ENCODE measurements at places on chromosomes 16 and 17.

DNA sequence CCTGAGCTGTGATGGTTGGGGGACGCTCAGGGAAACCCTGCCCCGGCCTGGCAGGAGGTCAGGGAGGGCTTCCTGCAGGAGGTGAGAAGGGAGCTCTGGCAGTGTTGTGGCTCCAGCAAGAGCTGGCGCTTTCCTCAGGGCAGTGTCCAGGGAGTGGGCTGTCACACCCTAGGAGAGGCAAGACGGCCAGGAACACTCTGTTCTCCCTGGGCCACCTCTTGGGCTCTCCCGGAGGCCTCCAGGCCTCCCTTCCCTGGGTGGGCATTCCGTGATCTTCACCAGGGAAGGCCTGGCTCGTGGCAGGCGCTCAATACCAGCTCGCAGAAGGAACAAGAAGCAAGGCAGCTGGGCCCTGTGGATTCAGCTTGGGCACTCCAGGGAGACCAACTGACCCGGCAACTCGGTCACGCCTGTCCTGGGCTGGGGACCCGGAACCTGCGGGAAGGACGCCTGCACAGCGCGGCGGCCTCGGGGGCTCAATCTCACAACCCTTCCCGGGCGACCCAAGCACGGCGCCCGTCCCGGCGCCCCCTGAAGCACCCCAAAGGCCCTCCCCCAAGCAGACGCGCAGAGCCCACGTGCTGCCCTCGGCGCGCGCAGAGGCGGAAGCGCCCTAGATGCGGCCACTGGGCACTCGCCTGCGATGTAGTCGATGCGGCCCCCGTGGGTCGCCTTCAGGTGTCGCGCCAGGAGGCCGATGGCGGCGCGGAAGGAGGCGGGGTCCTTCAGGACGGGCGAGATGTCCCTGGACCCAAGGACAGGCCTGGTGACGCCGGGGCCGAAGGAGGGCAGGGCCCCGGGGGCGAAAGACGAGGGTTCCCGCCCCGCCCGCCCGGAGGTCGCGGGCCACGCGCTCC is 588 bp downstream of the APRT start:
- peak; percentile 78 for DNase-seq

DNA sequence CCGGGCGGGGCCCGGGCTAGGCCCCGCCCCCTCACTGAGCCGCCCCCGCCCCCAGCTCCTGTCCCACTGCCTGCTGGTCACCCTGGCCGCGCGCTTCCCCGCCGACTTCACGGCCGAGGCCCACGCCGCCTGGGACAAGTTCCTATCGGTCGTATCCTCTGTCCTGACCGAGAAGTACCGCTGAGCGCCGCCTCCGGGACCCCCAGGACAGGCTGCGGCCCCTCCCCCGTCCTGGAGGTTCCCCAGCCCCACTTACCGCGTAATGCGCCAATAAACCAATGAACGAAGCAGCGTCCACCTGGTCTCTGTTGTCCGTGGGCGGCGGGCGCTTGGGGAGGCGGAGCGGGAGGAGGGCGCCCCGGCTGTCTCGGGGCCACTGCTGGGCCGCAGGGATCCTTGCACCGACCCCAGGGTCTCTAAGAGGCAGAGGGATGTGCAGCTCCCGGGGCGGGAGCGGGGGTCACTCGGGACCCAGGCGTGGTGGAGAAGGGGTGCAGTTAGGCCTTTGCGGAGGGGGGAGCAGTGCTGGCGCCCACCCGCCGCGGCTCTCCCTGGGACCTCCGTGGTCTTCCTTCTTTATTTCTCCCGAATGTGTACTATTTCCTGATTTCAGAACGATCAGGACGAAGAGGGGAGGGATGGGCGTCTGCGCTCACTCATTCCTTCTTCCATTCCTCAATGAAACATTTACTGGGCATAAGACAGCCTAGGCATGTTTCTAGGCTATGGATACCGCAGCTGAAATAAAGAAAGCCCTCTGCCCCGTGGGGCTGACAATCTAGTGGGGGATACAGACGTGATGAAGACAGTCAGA is 2.0 kb downstream of the HBZ start:
- DNase-seq: no peak

GRCh38 chr16:83843657-83844056 is 35.9 kb downstream of the HSBP1 start:
- no peak for DNase-seq

GRCh38 chr17:79496422-79497005 is 114.3 kb downstream of the RBFOX3 start:
- DNase-seq: no peak

- DNase-seq: peak; percentile 29
Observed at GRCh38 chr16:46688101-46688653, 801 bp downstream of the VPS35 start.

DNA sequence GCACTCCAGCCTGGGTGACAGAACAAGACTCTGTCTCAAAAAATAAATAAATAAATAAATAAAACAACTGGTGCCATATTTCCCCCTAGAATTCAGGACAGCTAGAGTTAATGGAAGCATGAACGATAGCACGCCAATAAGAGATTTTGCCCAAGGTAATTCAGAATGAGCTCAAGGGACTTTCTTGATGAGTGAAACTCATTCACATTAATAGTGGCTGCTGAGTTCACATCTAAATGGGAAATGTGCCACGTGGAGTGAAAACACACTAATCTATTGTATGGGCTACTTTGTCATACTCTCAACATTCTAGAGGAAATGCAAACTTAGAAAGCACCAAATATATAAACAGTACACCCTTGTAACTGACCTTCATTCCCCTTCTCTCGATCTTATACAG is 47.4 kb upstream of the PSMD7 start:
- DNase-seq: no peak

GRCh38 chr17:49255125-49255524 is 24.5 kb upstream of the PHOSPHO1 start:
- no peak for DNase-seq

DNA sequence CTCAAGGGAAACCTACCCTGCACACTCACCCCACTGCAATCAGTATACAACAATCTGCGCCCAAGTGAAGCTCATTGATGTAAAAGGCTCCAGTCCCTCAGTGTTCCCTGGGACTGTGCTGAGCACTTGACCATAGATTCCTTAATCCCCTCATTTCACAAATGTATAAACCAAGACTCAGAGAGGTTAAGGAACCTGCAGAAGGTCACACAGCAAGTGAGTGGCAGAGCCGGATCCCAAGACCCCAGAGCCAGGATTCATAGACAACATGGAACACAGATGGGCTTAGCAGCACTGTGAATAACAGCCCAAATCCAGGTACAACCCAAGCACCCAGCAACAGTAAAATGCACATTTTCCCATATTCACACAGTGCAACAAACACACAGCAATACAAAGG is 225.7 kb downstream of the C16orf78 start:
- DNase-seq: no peak

- DNase-seq: no peak
Observed at GRCh38 chr17:13323990-13324389, 277.7 kb downstream of the HS3ST3A1 start.

All from cardiac fibroblast (primary cell).